Frontal cortex (tissue), 4 donors: ENCODE measurements at places on chromosomes 1 and 21. TPM values are rescaled to one million over a fixed set of nuclear protein-coding genes. Genes with fewer than 3 reads are reported as not detected.
A peak's percentile ranks its signal among the peaks of the same experiment; 100 is the strongest.

DNA sequence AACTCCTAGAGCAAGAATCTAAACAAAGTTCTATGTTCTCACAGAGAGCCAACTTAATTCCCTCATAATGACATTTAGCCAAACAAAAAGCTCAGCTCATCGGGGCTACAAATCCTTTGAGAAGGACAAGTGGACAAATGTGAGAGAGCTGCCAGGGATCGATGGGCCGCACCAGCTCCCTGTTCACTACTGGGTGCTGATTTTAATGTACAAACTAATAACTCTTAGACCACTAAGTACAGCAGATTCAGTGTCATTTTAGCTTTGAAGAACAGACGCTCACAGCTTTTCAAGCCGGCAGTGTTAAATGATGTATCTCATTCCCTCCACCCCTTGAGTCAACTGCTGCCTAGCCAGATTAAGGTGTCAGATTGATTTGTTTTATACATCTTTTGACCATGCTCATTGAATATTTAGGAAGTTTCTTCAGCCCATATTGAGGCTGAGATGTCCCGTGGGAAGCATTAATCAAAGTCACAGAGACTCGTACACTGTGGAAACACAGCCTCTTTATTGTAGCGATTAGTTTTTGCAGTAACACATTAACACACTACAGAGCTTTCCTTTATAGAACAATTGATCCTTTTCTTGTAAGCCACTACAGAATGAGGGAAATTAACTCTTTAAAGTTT lies 21.1 kb downstream of the PROX1 start:
- no peak for DNase-seq

Gene GABRD
- total RNA-seq: 2.0 TPM

- DNase-seq: no peak
Observed at GRCh38 chr1:175218786-175219434, 26.3 kb upstream of the KIAA0040 start.

DNA sequence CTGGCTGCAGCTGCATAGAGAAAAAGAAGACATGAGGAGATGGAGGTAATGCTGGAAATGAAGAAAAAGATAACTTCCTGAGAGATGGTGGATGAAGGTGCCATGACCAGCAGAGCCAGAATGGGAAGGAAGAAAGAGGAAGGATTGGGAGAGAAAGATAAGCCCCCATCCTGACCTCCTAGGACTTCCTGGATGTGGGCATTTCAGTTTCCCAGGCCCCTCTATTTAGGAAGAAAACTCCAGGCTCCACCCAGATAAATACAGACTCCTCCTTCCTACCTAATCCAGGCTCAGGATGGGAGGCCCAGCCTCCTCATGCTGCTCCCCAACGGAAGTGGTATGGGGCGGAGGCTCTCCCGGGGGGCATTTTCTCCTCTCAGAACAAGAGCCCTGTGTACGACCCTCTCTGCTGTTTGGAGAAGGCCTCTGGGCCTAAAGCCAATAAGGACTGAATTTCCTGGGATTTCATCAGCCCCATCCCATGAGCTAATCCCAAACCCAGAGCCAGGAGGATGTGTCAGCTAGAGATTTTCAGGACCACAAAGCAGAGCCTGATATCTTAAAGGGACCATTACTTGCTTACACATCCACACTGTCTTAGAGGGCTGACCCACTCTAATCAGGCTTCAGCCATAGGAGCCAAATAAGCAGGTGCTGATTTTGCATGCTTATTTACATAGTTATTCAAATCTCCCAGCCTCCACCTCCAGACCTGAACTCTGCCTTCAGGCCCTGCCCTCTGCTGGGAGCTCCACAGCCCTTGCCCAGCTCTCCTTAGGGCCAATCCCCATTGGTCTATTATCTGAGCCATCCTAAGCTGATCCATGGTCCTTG lies 5.1 kb upstream of the ARHGEF2 start:
- no peak for DNase-seq

DNA sequence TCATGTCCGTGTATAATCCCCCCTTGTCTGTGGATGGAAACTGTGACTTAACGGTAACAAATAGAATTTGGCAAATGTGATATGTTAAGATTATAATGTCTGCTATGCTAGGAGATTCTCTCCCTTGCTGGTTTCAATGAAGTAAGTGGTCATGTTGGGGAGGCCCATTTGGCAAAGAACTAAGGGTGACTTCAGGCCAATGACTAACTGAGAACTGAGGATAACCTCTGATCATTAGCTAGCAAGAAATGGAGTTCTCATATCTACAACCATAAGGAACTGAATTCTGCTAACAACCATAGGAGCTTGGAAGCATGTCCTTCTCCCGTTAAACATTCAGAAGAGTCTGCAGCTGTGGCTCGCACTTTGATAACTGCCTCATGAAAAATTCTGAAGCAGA lies 2.3 kb downstream of the IFI44L start:
- DNase-seq: no peak

DNA sequence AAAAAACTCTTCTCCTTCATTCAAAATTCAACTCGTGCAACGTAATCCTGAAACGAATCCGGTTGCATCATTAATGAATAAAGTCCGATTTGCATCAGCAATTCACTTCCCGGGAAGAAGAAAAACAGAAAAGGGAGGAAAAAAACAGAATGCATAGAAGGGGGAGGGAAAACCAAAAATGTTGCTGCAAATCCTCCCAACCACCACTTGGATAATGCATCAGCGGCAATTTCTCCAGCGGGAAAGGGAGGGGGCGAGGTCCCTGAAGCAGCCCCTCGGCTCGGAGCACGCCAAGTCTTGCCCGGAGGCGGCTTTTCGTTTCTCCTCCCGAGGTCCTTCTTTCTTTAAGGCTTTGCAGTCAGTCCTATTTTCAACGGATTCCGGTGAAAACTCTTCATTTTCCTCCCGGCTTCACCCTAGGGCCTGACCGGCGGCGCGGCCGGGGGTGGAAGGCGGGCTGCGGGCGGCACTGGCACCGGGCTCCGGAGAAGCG lies 723 bp downstream of the CDC42BPA start:
- DNase-seq: peak; percentile 32

GRCh38 chr21:25776440-25776839 lies 41.7 kb downstream of the GABPA start:
- DNase-seq: no peak

Gene GSTM5
- total RNA-seq: 3.7 TPM

- DNase-seq: no peak
Observed at GRCh38 chr1:113692824-113693431, 66.4 kb downstream of the PHTF1 start.

Gene MCOLN2
- total RNA-seq: not detected

DNA sequence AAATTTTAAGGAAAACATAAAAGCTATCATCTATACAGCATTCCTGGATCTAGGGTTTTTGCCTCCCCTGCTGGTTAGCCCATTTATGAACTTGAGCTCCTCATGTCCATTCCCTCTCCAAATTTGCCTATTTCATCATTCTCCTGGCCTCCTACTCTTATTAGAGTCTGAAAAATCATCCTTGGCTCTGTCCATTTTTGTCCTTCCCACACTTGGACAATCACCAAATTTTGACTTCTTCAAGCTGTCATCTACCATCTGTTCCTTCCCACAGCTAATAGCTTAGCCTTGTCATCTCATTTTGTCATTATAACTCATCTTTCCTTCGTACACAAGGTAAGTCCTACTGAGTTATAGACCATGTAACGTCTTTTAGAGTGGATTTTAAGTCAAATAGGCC lies 2.2 kb upstream of the HENMT1 start:
- no peak for DNase-seq
